ENCODE measurements at places on chromosomes 2 and 18. TPM values are rescaled to one million over a fixed set of nuclear protein-coding genes. Genes with fewer than 3 reads are reported as not detected.

DNA sequence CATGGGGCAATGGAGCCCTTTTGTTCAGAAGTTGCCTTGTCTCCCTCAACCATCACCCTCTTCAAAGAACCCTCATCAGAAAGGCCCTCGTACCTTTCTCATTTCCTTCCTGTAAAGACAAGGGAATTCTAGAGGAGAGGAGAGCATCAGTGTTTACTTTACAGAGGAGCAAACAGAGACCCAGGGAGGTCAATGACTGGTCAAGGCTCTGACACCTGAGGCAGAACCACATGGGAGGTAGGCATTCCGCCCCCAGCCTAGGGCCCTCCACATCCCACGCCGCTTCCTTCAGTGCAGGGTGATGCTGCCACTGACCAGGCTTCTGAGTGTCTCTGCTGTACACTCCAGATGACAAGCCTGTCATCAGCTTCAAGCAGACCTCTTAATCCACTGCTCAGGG lies 104.7 kb downstream of the NRP2 start:
- no peak for DNase-seq

GRCh38 chr18:58578835-58579560 lies 49.9 kb downstream of the ALPK2 start:
- no peak for DNase-seq

PDCD1 gene
- 0.57 TPM for total RNA-seq

REG1B gene
- total RNA-seq, result not detected

DNA sequence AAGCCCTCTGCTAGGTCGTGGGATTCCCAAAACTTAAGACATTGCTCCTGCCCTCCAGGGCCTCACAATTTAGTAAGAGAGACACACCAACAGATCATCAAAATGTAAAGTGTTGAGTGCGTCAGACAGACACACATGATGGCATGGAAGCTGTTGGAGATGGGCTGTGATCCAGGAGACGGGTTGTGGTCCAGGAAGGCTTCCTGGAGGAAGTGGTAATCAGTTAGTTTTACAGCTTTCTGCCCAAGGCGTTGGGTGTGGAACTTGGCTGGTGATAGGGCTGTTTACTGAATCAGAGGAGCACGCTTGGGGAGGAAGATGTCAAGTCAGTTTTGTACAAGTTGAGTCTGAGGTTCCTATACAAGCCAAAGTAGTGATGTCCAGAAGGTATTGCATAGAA lies 24.0 kb upstream of the GLI2 start:
- no peak for DNase-seq

NT5DC4 gene
- total RNA-seq, result not detected

CIDEA gene
- not detected for total RNA-seq

- no peak for DNase-seq
Measured at GRCh38 chr18:76208678-76209306, 286.2 kb downstream of the ZNF516 start.

DNA sequence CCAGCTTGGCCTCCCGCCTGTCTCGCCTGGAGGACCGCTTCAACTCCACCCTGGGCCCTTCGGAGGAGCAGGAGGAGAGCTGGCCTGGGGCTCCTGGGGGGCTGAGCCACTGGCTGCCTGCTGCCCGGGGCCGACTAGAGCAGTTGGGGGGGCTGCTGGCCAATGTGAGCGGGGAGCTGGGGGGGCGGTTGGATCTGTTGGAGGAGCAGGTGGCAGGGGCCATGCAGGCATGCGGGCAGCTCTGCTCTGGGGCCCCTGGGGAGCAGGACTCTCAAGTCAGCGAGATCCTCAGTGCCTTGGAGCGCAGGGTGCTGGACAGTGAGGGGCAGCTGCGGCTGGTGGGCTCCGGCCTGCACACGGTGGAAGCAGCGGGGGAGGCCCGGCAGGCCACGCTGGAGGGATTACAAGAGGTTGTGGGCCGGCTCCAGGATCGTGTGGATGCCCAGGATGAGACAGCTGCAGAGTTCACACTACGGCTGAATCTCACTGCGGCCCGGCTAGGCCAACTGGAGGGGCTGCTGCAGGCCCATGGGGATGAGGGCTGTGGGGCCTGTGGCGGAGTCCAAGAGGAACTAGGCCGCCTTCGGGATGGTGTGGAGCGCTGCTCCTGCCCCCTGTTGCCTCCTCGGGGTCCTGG lies 3.7 kb upstream of the KHK start:
- no peak for DNase-seq

DNA sequence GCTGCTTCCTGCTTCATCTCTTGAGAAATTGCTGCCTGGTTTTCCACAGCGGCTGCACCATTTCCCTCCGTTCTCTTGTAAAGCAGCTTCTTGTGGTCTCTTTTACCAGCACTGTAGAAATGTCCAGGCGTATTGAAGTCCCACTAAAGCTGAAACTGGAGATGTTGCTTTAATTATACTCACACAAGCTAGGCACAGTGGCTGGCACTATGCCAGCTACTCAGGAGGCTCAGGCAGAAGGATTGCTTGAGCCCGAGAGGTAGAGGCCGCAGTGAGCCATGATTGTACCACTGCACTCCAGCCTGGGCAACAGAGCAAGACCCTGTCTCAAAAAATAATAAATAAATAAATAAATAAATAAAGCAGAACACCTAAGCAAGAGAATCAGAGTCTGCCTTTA lies 19.2 kb upstream of the ATP9B start:
- no peak for DNase-seq

SERPINB12 gene
- total RNA-seq, result not detected

GRCh38 chr18:58896268-58896667 lies 31.6 kb downstream of the ZNF532 start:
- DNase-seq, result no peak

RNF152 gene
- 52.9 TPM for total RNA-seq

LIPG gene
- total RNA-seq, result 6.2 TPM

- peak; percentile 29 for DNase-seq
Measured at GRCh38 chr2:26580151-26580550, 61.0 kb downstream of the CIB4 start.

DNA sequence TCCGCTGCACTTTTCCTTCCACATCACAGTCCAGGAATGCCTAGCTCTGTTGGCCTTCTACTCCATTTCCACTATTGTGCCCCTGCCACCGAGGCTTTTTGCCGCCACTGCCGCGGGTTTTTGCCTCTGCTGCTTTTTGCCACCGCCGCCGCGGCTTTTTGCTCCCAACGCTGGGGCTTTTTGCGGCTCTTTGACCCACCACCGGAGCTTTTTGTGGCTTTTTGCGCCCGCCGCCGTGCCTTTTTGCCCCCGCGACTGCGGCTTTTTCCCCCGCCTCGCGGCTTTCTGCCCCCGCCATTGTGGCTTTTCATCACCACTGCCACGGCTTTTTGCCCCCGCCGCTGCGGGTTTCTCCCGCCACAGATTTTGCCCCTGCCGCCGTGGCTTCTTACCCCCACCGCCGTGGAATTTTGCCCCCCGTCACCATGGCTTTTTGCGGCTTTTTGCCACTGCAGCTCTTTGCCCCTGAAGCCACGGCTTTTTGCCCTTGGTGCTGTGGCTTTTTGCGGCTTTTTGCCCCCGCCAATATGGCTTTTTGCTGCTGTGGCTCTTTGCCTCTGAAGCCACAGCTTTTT lies 2798.7 kb upstream of the TEKT4 start:
- DNase-seq, result no peak

- no peak for DNase-seq
Measured at GRCh38 chr2:113224647-113225236, 51.0 kb downstream of the PSD4 start.

DNA sequence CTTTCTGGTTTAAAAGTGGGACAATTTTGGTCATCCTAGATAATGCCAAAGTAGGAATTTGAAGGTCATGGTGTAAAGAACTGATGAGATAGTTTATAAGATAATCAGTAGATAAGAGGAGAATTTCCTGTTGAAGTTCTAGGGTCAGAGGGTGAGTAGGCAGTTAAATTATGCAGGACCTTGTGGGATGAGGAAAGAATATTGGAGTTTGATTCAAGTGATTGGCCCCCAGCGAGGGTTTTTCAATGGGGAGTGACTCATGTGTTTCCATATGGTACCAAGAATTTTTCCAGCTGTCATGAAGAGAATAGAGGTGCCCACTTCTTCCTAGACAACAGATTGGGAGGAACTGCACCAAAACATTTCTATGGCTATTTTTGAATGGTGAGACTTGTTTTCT lies 940.2 kb upstream of the ZEB2 start:
- DNase-seq, result no peak

GRCh38 chr2:175937216-175937615 lies 64.9 kb downstream of the LNPK start:
- DNase-seq, result no peak

ZSCAN30 gene
- 23.5 TPM for total RNA-seq

- DNase-seq, result peak; percentile 60
Measured at GRCh38 chr2:170929686-170930050, 615 bp downstream of the GORASP2 start.

GRCh38 chr2:215145611-215146010 lies 7.2 kb upstream of the ABCA12 start:
- no peak for DNase-seq

C2orf66 gene
- 1.0 TPM for total RNA-seq

DNA sequence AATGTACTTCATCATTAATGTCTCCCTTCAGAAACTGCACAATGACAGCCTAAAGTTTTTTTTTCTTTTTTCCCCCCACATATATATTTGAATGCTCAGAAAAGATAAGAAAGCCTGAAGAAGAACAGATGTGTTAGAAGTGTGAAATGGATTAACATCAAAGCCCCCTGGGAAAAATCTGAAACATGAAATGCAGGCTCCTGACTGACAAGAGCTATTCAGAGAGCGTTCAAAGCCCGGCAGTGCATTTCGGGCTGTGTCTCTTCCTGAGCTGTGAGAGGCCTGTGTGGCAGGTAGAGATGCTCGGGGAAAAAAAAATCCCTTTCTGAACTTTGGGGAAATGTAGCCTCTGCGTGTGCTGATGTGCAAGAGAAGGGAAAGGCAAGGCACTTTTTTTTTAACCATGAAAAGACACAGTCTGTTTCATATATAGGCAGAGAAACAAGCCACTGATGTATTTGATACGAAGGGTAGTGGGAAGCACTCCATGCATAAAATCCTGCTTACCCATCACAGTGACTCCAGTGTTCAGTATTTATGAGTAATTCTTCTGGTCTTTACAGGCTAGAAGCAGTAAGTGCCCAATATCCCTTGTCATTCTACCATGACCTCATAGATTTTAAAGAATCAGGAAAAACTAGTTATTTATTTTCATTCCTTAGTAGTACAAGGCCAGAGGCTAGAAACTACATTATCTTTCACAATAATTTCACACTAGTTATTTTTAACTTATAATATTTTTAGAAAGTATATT lies 1574.2 kb upstream of the PIK3C3 start:
- no peak for DNase-seq

DNA sequence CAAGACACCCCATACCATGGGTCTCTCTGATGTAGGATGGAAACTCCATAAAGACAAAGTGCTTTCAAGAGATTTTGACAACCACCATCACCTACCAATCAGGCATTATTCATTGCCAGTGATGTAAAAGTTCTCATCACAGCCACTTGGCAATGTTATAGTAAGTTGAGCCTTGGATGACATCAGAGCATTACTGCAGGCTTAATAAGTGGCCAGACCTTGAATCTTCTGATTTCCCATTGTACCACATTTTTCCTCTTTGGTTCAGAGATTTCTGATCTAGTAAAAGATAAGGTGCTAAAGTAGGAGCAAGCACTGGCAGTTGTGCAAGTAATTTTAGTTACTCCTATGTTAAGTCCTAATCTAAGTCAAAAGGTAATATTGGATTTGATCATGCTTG lies 36.5 kb downstream of the OSR1 start:
- DNase-seq, result no peak

ZNF516 gene
- total RNA-seq, result 75.6 TPM

CACNB4 gene
- total RNA-seq, result 3.3 TPM

- DNase-seq, result no peak
Measured at GRCh38 chr2:121297217-121297830, 12.3 kb upstream of the TFCP2L1 start.

DNA sequence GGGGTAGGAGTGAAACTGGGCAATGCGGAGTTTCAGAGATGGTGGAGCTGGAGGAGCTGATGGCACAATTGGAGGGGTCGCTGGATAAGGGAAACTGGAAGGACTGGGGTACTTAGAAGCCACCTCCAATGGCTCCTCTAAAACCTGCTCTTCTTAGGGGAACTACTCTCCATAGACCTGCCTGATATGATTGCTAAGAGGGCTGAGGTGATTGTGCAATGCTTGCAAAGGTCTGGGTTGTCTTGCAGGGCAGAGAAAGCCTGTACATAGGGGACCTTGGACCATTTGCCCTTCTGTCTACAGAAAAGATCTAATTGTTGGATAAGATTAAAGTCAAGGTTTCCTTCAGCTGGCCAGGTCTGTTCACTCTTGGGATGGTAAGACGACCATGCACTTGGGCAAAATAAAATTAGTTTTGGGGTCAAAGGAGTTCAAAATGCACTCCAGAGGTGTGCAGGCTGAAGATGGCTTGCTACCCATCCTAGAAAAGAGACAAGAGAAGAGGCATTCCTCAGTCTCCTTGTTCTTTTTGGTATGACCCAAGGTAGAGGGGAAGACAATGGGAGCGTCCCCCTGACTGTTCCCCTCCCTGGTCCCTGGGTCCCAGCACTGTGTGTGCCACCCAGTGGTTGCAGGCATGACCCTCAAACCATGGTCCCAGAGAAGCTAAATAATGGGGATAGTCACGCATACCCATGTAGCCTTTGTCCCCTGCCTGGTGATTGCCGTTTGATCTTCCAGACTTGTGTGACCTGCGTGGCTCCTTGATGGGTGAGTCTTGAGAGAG lies 41.1 kb downstream of the STK17B start:
- no peak for DNase-seq

- no peak for DNase-seq
Measured at GRCh38 chr2:189192766-189193165, 13.2 kb upstream of the COL5A2 start.
